ENCODE measurements at places on chromosomes 6 and 20. TPM values are rescaled to one million over a fixed set of nuclear protein-coding genes. Genes with fewer than 3 reads are reported as not detected.

The FOXF2 gene
- total RNA-seq: not detected

The EFCAB8 gene
- total RNA-seq: not detected

The PEX7 gene
- total RNA-seq: 5.3 TPM

The PHIP gene
- 50.0 TPM for total RNA-seq

The KHDC3L gene
- total RNA-seq: not detected

The COL19A1 gene
- not detected for total RNA-seq

The GUCA1A gene
- 1.3 TPM for total RNA-seq

The IPCEF1 gene
- total RNA-seq: 0.28 TPM

The CLIC5 gene
- total RNA-seq: 0.20 TPM
